ENCODE measurements at places on chromosomes 4 and X. TPM values are rescaled to one million over a fixed set of nuclear protein-coding genes. Genes with fewer than 3 reads are reported as not detected.

MAGEC2 gene
- total RNA-seq: not detected

USP9X gene
- 33.9 TPM for total RNA-seq

HTN3 gene
- total RNA-seq: not detected

TCEAL6 gene
- total RNA-seq: not detected

CITED1 gene
- total RNA-seq: not detected

CLDN22 gene
- not detected for total RNA-seq

PPP1R2C gene
- not detected for total RNA-seq

CT47B1 gene
- not detected for total RNA-seq

UGT2B15 gene
- not detected for total RNA-seq

ETDB gene
- not detected for total RNA-seq

CXCL10 gene
- total RNA-seq: 3.4 TPM

MAGEE2 gene
- total RNA-seq: not detected

EVC2 gene
- total RNA-seq: 11.7 TPM

SMIM10 gene
- 11.3 TPM for total RNA-seq

CCNG2 gene
- total RNA-seq: 12.2 TPM

PCDH18 gene
- total RNA-seq: 59.1 TPM

CXXC4 gene
- 6.8 TPM for total RNA-seq

IGSF1 gene
- 0.48 TPM for total RNA-seq

LGI2 gene
- total RNA-seq: not detected

SSX4 gene
- total RNA-seq: not detected

GAGE12H gene
- total RNA-seq: not detected

AFM gene
- not detected for total RNA-seq

GPC3 gene
- total RNA-seq: 3.5 TPM

ETNPPL gene
- not detected for total RNA-seq

DAPP1 gene
- 0.39 TPM for total RNA-seq

CMC4 gene
- total RNA-seq: 8.4 TPM

FAM149A gene
- 5.6 TPM for total RNA-seq

SPANXA2 gene
- total RNA-seq: not detected

RBM47 gene
- 1.7 TPM for total RNA-seq

ARHGAP6 gene
- 15.3 TPM for total RNA-seq

JADE1 gene
- 26.1 TPM for total RNA-seq

OPRPN gene
- total RNA-seq: not detected

TMPRSS11B gene
- not detected for total RNA-seq

GPAT3 gene
- 2.6 TPM for total RNA-seq

MGARP gene
- total RNA-seq: 29.9 TPM

HTRA3 gene
- 10.3 TPM for total RNA-seq

GATA1 gene
- total RNA-seq: not detected

L1CAM gene
- 0.56 TPM for total RNA-seq

KCNIP4 gene
- under 0.01 TPM for total RNA-seq

CEP135 gene
- total RNA-seq: 2.6 TPM

KDR gene
- 4.3 TPM for total RNA-seq

MSX1 gene
- 2.2 TPM for total RNA-seq

XAGE2 gene
- total RNA-seq: not detected

RAB41 gene
- total RNA-seq: not detected

IL3RA gene
- total RNA-seq: 0.13 TPM

GRIA3 gene
- total RNA-seq: 0.39 TPM

NLGN3 gene
- 3.1 TPM for total RNA-seq

MND1 gene
- total RNA-seq: 5.3 TPM

UGT8 gene
- not detected for total RNA-seq

PFKFB1 gene
- not detected for total RNA-seq

MRFAP1 gene
- 225 TPM for total RNA-seq

CT47C1 gene
- not detected for total RNA-seq

ABRAXAS1 gene
- total RNA-seq: 15.4 TPM

SYNPO2 gene
- 1.3 TPM for total RNA-seq

TMEM156 gene
- total RNA-seq: 3.8 TPM

ZMAT1 gene
- not detected for total RNA-seq

Data from epithelial cell of alveolus of lung (primary cell).